ENCODE measurements at places on chromosomes 1 and 21. TPM values are rescaled to one million over a fixed set of nuclear protein-coding genes. Genes with fewer than 3 reads are reported as not detected.

DNA sequence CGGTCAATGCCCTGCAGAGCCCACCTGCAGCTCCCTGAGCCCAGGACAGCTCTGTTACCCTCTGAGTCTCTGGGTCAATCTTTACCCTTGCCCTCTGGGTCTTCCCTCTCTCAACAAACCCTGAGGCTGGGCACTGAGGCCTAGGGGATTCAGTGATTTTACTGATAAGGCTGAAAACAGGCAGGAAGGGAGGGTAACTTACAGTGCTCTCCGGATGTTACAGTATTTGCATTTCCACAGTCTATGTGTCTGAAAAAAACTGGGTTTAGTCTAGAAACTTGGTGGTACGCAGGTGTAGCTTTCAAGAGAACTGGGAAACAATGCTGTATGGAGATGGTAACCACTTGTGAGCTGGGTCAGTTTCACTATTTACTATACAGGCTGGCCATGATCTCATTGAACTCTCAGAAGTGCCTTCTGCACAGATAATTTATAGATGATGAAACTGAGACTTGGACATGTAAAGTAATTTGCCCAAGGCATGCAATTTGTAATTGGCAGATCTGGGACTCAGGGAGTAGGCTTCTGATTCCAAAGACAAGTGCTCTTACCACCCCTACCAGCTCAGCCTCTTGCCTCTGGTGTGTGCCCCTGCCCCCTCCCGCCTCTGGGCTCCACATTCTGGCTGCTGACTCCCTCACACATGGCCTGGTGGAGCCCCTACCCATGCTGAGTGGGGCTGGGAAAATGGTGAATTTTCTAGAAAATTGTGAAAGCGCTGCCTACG, 48.8 kb downstream of the TENT5C start:
- no peaks in the 10 kb centered on the region for H3K27me3 ChIP-seq
- H3K4me3 ChIP-seq: no peak overlapping the region
- no peaks in the 10 kb centered on the region for H3K36me3 ChIP-seq
- DNase-seq: no peak
- peaks cover 84% of the 10 kb centered on the region for H3K4me1 ChIP-seq
- peak overlapping the region; percentile 80 for H3K27ac ChIP-seq

GRCh38 chr1:241396747-241397681, 40.0 kb upstream of the RGS7 start:
- no peak for DNase-seq
- H3K36me3 ChIP-seq: no peaks in the 10 kb centered on the region

DNA sequence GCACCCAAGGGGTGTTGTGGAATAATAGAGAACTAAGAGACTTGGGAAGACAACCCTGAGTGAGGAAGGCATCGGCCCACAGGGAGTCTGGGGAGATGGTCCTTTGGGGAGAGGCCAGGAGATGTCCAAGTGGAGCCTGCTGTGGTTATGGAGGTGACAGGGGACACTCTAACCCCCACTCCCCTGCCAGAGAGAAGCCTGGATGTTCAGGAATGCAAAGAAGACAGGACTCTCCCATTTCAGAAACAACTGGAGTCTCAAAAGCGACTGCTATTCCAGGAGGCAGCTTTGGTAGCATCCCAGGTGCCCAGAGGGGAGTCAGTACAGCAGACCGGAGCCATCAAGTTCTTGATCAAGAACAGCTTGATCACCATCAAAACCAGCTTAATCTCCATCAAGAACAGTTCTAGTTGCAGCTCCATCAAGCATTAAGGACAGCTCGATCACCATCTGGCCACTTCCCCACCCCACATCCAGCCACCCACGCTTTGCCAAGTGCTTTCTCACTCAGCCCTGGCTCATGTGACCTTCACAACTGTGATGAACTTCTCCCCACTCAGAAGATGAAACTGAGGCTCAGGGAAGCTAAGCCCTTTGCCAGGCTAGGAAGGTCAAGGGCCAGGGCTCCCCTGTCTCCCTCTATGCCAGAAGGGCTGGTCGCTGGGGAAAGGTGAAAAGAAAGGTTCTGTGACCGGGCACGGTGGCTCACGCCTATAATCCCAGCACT, 743 bp downstream of the CD52 start:
- H3K4me1 ChIP-seq: peaks cover 85% of the 10 kb centered on the region
- H3K4me3 ChIP-seq: peak overlapping the region; percentile 67
- peaks cover 28% of the 10 kb centered on the region for H3K36me3 ChIP-seq
- no peak for DNase-seq
- no peaks in the 10 kb centered on the region for H3K27me3 ChIP-seq

DNA sequence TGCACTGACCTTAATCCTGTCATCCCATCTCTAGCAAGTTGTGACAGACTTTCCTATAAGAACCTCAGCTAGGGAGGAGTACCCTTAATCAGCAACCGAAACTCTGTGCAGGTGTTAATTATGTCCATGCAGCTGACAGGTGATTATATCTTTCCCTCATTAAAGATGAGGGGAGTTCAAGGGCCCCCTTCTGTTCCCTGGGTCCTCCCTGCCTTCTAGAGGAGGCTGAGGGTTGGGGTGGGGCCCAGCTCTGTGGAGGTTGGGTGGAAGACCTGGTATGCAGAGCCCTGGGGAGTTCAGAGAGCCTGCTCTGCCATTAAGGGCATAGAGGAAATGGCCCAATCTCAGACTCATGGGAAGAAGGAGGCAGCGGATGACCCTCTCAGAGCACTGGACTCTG, 35.6 kb upstream of the CRNN start:
- H3K36me3 ChIP-seq: no peaks in the 10 kb centered on the region
- H3K4me3 ChIP-seq: no peak overlapping the region
- H3K27me3 ChIP-seq: no peaks in the 10 kb centered on the region
- no peak for DNase-seq
- H3K27ac ChIP-seq: no peak overlapping the region
- no peaks in the 10 kb centered on the region for H3K4me1 ChIP-seq

GRCh38 chr1:234014208-234014607, 109.7 kb downstream of the SLC35F3 start:
- no peak overlapping the region for H3K27ac ChIP-seq
- H3K27me3 ChIP-seq: no peaks in the 10 kb centered on the region
- DNase-seq: no peak
- H3K36me3 ChIP-seq: no peaks in the 10 kb centered on the region
- H3K4me3 ChIP-seq: no peak overlapping the region
- H3K4me1 ChIP-seq: no peaks in the 10 kb centered on the region

- H3K36me3 ChIP-seq: no peaks in the 10 kb centered on the region
- DNase-seq: no peak
- H3K27me3 ChIP-seq: peaks cover 5% of the 10 kb centered on the region
- no peak overlapping the region for H3K4me3 ChIP-seq
- peaks cover 9% of the 10 kb centered on the region for H3K4me1 ChIP-seq
These were observed 9.2 kb downstream of the PDZK1IP1 start for GRCh38 chr1:47180603-47181094.

GRCh38 chr1:64029037-64029436, 174.4 kb upstream of the UBE2U start:
- no peak for DNase-seq
- no peak overlapping the region for H3K4me3 ChIP-seq
- H3K4me1 ChIP-seq: no peaks in the 10 kb centered on the region
- no peak overlapping the region for H3K27ac ChIP-seq
- H3K27me3 ChIP-seq: no peaks in the 10 kb centered on the region

DNA sequence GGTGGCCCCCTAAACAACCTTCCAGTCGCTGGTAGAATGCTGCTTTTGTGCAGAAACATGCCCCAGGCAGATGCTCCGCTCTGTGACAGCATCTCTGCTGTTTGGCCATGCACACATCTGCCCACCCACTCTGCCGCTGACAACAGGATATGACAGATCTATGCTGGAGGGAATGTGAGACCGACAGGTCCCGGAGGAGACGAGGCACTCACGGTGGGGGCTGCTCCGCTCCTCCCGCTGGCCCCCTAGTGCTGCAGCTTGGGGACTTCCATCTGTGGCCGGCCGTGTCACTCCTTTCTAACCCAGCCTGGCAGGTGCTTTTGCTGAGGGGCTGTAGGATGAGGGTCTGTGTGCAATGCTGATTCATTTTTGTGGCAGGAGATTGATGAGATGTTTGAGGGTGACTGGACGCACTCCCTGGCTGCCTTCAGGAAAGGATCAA, 49.1 kb upstream of the DMRTB1 start:
- H3K36me3 ChIP-seq: no peaks in the 10 kb centered on the region
- peaks cover 59% of the 10 kb centered on the region for H3K4me1 ChIP-seq
- H3K4me3 ChIP-seq: no peak overlapping the region
- H3K27ac ChIP-seq: peak overlapping the region; percentile 37
- DNase-seq: no peak

- no peak for DNase-seq
- H3K4me1 ChIP-seq: no peaks in the 10 kb centered on the region
- H3K4me3 ChIP-seq: no peak overlapping the region
- H3K36me3 ChIP-seq: no peaks in the 10 kb centered on the region
These were observed 162.1 kb downstream of the GLUL start for GRCh38 chr1:182229451-182229850.

- H3K4me1 ChIP-seq: peaks cover 36% of the 10 kb centered on the region
- peak overlapping the region; percentile 96 for H3K27ac ChIP-seq
- H3K4me3 ChIP-seq: peak overlapping the region; percentile 80
- H3K27me3 ChIP-seq: no peaks in the 10 kb centered on the region
- peak; percentile 68 for DNase-seq
- H3K36me3 ChIP-seq: no peaks in the 10 kb centered on the region
These were observed 12.2 kb upstream of the SPEN start for GRCh38 chr1:15835205-15835740.

- DNase-seq: no peak
- no peak overlapping the region for H3K4me3 ChIP-seq
- no peak overlapping the region for H3K27ac ChIP-seq
- H3K36me3 ChIP-seq: no peaks in the 10 kb centered on the region
These were observed 7.2 kb upstream of the MRPL39 start for GRCh38 chr21:25614441-25614840.

DNA sequence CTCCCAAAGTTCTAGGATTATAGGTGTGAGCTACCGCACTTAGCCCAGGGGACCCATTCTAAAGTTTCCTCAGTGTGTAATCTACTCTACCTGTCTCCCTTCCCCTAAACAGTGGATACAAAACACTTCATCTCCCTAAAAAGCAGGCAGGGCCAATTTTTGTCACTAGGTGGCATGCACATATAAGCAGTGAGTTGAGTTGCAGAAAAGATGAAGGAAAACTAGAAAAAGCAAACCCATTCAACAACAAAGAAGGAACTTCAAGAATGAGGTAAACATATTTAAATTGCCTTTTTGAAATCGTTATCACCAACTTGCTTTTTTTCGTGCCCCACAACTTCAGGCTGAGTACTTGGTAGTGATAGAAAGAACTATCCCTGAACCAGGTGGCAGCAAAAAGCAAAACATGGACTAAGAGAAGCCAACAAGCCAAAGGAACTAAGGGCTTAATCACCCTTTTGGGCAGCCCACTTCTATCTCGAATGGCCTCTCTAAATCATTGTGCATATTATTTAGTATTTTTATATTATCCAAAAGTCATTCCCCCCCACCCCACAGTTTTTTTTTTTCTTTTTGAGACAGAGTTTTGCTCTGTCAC, 19.7 kb upstream of the ALDH9A1 start:
- peak; percentile 60 for DNase-seq
- no peaks in the 10 kb centered on the region for H3K4me1 ChIP-seq
- no peaks in the 10 kb centered on the region for H3K36me3 ChIP-seq
- no peaks in the 10 kb centered on the region for H3K27me3 ChIP-seq
- no peak overlapping the region for H3K27ac ChIP-seq
- no peak overlapping the region for H3K4me3 ChIP-seq

DNA sequence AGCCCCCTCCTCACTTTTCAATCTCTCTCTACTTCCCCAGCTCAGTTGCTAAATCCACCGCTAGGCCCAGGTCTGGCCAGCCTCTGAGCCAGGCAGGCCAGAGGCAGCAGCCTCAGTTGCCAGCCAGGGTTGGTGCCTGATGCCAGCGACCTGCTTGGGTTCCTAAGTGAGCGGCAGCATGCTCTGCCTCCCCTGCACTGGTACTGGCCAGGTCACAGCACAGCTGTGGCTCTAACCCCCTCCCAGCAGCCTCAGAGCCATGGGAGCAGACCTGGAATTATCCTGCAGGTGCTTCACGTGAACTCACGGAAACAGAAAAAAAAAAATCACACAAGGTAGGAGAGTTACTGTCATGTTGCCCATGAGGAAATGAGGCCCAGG, 82.5 kb upstream of the ATF3 start:
- no peaks in the 10 kb centered on the region for H3K36me3 ChIP-seq
- H3K4me3 ChIP-seq: no peak overlapping the region
- H3K27me3 ChIP-seq: no peaks in the 10 kb centered on the region
- H3K4me1 ChIP-seq: no peaks in the 10 kb centered on the region
- H3K27ac ChIP-seq: no peak overlapping the region
- DNase-seq: no peak

GRCh38 chr1:29688471-29689365, 452.4 kb downstream of the PTPRU start:
- no peak overlapping the region for H3K27ac ChIP-seq
- H3K27me3 ChIP-seq: no peaks in the 10 kb centered on the region
- H3K36me3 ChIP-seq: no peaks in the 10 kb centered on the region
- no peak for DNase-seq
- H3K4me1 ChIP-seq: no peaks in the 10 kb centered on the region

- H3K27ac ChIP-seq: peak overlapping the region; percentile 65
- DNase-seq: no peak
- H3K27me3 ChIP-seq: no peaks in the 10 kb centered on the region
- H3K4me1 ChIP-seq: peaks cover 17% of the 10 kb centered on the region
- peak overlapping the region; percentile 48 for H3K4me3 ChIP-seq
These were observed 282 bp downstream of the RSPH1 start for GRCh38 chr21:42495765-42496119.

DNA sequence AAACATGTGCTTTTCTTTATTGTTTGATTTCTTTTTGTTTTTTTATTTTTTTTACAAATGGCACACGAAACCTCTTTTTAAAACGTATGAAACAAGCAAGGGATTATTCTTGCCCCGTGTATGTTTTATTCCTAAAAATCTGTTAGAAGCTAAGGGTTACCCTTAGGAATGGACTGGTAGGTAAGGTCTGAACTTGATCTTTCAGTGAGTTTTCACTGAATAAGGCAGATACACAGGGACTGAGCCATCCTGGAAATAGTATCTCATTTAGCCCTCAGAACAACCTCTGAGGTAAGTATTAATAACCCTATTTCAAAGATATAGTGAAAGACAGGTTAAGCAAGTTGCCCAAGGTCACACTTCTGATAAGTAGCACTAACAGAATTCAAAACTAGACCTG, 6.0 kb downstream of the CD53 start:
- H3K36me3 ChIP-seq: peaks cover 22% of the 10 kb centered on the region
- peaks cover 34% of the 10 kb centered on the region for H3K4me1 ChIP-seq
- DNase-seq: no peak
- no peaks in the 10 kb centered on the region for H3K27me3 ChIP-seq
- no peak overlapping the region for H3K4me3 ChIP-seq

DNA sequence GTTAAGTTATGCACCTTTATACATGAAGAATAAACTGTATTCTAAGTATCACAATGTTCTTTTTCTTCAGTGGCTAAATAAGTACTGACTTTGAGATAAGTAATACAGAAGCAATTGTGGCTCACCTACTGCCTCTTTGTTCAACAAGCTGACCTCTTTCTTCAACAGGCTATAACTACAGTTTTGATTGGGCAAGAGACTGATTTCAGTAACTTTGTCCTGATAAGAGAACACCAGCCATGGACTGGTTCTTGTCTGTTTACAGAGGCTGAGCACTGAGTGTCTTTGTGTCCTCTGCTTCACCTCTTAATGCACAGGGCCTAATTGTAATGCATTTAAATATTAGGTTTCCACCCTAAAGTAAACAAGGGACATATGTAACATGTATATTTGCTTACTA, 34.6 kb upstream of the PDE4B start:
- H3K27ac ChIP-seq: no peak overlapping the region
- no peak overlapping the region for H3K4me3 ChIP-seq
- no peaks in the 10 kb centered on the region for H3K27me3 ChIP-seq
- no peaks in the 10 kb centered on the region for H3K4me1 ChIP-seq
- no peak for DNase-seq

WDR64 gene
- total RNA-seq: not detected

CYP2J2 gene
- 0.21 TPM for total RNA-seq

GJC2 gene
- total RNA-seq: 1.7 TPM

AMY1C gene
- total RNA-seq: not detected

FAM177B gene
- total RNA-seq: not detected

CLDN8 gene
- total RNA-seq: not detected

NUDT4B gene
- 3.9 TPM for total RNA-seq

RYR2 gene
- 1.2 TPM for total RNA-seq
